ENCODE measurements at places on chromosomes 1 and 21.

DNA sequence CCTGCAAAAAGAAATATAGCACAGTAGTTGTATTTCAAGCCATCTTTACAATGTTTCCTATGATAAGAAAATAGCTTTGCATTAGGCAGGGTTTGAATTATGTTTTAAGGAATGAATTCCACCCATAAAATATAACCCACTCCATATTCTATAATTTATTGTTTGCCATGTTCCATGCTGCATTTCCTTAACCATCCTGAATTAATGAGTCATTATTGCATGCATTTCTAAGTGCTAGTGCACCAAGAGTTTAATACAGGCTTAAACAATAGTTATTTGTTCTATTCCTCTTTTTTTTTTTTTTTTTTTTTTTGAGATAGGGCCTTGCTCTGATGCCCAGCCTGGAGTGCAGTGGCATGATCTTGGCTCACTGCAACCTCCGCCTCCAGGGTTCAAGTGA, 45.2 kb downstream of the MIGA1 start:
- no peak for DNase-seq

- DNase-seq: no peak
Measured at GRCh38 chr1:46026531-46026930, 105.9 kb downstream of the PIK3R3 start.

- DNase-seq: no peak
Measured at GRCh38 chr21:35510294-35510693, 461.2 kb upstream of the RUNX1 start.

DNA sequence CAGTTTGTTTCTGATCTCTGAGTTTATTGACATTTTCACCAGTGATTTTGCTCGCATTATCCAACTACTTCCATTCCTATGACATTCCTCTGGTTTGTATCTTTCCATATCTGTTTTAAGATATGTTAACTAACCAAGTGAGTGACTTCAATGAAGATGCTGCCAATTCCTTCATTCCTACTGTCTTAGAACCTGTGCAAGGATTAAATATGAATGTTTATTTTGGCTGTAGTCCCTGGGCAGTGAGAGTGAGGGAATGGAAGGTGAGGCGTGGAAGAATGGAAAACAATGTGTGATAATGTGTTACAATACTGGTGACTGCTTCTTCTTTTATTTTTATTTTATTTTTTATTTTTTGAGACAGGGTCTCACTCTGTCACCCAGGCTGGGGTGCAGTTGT, 183.0 kb downstream of the SDCCAG8 start:
- no peak for DNase-seq

- DNase-seq: no peak
Measured at GRCh38 chr1:109389638-109390341, 7.9 kb downstream of the SORT1 start.

DNA sequence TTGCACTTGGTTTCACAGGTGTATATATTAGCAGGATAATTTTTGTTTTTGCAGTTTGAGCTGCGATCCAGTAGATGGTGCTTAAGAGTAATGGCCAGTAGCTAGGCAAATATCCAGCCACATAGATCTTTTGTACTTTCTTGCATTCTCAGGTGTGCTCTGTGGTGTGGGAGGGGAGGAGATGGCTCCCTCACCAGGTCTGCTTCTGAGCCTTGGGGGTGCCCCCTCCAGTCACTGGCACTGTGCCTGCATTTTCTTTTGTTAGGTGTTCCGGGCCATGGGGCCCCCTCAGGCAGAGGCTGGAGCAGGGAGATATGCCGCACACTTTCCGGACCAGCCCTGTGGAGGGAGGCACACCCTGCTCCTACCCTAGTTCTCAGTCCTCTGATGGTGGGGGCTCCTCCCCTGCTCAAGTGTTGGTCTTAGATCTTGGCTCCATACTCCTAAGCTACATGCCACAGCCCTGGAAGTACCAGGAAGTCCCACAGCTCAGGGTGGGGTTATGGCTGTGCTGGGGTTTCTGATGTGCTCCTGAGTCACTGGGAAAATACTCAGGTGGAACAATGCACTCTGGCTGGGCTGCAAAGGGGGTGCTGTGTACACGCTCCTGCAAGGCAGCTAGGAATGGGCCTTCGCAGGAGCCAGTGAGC, 197.6 kb upstream of the DMRTA2 start:
- no peak for DNase-seq

DNA sequence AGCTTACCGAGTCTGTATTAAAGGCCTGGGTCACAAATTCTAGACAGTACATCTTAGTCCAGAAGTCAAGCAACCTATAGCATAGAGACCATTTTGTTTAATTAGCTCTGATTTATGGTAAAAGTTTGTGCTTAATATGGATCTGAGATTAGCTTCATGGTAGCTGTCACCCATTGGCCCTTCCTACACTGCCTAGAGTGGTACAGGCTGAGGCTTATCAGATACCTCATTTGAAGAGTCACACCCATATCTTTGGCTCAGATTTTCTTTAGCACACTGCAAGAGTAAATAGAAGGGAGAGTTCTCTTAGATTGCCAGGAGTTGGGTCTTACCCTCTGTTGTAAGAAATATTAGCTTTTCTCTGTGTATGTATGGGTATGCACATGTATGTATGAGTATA, 3.6 kb downstream of the AK4 start:
- no peak for DNase-seq

DNA sequence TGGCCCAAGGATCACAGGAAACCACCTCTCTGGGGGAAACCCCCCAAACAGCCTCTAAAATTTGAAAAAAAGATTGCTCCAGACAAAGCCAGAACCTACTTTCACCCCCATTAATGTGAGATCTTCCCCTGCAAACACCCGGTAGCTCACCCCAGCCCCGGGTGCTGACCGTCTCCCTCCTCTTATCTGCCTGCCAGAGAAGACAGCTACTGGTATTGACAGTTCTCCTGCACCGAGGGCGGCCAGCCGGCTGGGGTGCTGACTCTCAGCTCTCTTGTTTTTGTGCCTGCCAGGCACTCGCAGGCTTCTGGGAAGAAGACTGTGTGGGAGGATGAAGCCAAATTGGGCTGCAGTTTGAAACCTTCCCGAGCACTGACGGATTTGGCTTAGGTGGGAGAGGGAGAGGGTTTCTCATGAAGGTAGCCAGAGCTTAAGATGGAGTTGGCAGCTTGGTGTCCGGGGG, 48.2 kb downstream of the RASSF5 start:
- no peak for DNase-seq

- DNase-seq: no peak
Measured at GRCh38 chr1:38360807-38361206, 314.2 kb upstream of the POU3F1 start.

DNA sequence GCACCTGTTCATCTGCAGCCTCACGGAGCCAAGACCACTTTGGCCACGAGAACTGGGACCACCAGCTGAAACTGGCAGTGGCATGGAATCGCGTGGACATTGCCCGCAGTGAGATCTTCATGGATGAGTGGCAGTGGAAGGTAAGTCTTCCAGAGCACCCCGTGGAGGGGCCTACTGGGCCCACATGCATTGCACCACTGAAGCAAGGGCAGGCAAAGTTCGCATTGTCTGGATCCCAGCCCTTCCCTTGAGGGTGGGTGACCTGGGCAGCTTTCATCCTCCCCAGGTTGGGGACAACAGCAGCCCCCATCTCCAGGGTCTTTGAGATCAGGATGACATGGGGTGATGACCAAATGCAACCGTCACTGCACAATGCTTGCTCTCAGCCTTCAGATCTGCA, 37.5 kb downstream of the TRPM2 start:
- no peak for DNase-seq

- DNase-seq: no peak
Measured at GRCh38 chr1:181099152-181100014, 10.9 kb downstream of the IER5 start.

DNA sequence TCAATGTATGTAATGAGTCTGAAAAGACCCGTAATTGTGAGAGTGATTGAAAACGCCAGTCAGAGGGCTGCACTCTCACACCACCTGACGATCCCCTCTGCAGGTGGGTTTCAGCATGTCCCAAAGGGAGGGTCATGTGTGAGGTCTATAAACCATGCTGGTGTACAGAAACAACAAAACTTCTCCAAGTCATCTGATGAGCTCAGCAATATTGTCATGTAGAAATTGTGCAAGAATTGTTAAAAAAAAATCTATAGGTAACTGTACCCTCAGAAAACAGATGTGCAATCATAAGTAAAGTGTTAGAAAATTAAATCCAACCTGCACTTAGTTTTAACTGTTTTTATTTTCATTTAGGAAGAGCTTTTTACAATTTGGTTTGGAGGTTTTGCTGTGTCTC, 152.5 kb downstream of the PCBP3 start:
- DNase-seq: no peak

DNA sequence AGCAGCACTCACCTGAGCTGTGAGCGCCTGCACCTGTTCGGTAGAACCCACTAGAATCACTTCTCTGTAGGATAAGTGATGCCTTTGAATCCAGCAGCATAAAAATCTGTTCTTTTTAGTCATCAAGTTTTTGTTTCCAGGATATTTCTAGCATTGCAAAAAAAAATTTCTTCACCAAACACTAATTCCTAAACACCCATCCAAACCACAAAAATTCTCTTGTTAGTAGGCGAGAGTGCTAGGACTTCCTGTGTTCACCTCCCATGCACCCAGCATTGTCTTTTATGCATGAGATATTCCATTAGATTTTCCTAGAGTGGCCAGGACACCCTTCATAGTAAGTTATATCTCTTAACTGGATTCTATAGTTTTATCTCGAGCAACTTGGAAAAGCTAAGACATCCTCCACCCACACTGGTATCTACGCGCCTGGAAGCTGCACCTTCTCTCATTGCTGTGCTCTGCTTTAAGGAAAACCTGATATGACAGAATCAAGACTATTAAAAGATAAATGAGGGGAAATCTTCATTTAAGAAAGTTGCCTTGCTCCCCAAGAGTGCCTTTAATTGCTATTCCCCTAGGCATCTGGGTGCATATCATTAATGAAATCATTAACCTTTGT, 12.3 kb downstream of the SERTAD4 start:
- DNase-seq: no peak

DNA sequence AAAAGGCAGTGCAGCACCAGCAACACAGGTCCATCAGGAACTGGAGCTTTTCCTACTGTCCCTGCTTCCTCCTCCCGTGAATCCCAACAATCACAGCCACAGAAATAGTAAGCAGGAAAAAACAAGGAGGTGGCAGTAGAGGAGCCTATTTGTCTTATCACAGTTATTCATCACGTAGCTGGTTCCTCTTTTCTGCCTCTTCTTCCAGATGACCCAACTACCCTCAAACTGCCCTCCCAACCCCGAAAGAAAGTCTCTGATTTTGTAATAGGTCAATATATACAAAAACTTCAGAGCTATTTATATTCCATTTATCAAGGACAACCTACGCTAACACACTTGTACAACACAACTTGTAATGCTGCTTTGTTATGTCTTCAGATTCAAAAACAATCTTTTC, 21.4 kb downstream of the GNB1 start:
- DNase-seq: no peak

DNA sequence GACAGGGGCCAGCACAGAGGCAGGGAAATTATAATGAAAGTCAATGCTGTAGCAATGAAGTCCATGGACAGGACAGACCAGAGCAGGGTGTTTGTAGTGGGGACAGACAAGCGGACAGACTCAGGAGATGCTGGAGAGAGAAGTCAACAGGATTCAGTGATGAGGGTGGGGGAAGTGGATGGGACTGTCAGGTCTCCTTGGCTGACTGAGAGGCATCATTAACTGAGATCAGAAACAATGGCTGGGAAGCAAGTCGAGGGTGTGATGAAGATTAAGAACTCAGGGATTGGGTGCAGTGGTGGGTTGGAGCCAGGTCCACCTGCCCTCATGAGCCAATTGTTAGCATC, 25.5 kb downstream of the CD58 start:
- no peak for DNase-seq

- DNase-seq: no peak
Measured at GRCh38 chr1:22913421-22914141, 59.1 kb downstream of the LACTBL1 start.

DNA sequence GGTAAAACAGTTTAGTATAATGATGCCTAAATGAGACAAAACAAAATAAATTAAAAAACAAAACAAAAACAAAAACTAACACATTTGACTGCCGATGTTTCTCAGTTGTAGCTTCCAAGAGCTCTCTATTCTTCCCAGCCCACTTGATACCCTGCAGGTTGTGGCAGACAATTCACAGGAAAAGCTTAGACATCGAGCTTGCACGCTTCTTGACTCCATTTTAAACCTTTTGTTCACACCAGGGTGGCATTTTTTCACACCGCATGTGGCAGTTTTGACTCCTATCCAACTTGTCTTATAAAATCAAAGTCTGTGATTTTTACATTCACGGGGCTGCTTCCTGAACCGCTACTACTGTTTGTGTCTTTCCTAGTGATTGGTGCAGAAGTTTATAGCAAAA, 575.9 kb downstream of the USP25 start:
- DNase-seq: no peak

- DNase-seq: no peak
Measured at GRCh38 chr1:168430321-168430720, 113.5 kb downstream of the XCL2 start.

GRCh38 chr1:246329900-246330299, 177.2 kb downstream of the SMYD3 start:
- DNase-seq: no peak

DNA sequence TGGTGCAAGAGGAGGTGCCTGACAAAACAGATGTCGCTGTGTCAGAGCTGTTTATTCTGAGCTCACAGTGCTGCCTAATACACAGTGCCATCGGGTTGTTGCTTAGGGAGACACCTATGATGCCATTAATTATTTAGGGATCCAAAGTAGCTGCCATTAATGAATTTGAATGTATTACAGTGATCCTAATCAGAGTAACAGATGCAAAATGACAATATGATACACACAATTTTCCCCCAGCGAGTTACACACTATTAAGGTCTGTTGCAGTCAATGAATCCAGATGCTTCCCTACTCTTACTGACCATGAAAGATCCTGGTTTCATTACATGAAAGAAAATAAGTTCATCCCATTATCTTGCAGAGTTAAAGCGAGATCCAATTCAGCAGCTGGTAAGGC, 91.3 kb downstream of the RWDD3 start:
- no peak for DNase-seq

DNA sequence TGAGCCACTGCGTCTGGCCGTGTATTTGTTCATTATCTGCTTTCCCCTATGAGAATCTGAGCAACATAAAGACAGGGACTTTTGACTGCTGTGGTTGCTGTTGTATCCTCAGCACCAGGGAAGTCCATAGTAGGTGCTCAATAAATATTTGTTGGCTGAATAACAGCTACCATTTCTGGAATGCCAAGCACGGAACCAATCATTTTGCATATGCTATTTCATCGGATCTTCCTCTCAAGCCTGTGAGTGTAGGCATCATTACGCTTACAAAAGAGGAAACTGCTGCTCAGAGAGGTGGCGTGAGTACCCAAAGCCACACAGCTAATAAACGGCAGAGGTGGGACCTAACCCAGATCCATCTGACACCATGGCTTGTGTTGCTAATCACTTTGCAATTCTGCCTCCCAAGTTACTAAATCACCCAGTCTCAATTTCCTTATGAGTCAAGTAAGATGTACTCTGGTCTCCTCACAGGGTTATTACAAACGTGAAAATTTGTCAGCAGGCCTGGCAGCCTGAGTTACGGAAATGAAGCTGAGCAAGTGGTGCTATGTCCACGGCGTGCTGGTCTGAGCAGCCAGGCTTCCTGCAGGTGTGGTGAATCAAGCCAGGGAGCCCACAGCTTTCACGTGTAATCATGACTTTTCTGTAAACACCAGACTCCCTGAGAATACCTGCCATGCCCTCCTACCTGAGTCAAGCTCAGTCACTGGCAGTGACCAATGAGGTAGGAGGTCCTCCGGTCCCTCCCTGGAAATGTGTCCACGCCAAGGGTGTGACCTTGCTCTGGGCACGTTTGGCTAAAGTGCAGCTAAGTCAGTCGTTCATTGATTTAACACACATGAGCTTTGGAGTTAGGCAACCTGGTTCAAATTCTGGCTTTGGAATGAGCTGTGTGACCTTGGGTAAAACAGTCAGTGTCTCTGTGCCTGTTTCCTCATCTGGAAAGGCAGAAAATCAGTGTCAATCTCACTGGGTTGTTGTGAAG, 4.8 kb upstream of the RHCE start:
- DNase-seq: no peak

Data from NCI-H526 treated with DMSO at 0.1 percent for 48 hours (cell line).